NCI-H1694 (cell line): ENCODE measurements at places on chromosomes 7 and 10.

GRCh38 chr7:50480797-50481196, 30.6 kb upstream of the FIGNL1 start:
- no peak for DNase-seq

DNA sequence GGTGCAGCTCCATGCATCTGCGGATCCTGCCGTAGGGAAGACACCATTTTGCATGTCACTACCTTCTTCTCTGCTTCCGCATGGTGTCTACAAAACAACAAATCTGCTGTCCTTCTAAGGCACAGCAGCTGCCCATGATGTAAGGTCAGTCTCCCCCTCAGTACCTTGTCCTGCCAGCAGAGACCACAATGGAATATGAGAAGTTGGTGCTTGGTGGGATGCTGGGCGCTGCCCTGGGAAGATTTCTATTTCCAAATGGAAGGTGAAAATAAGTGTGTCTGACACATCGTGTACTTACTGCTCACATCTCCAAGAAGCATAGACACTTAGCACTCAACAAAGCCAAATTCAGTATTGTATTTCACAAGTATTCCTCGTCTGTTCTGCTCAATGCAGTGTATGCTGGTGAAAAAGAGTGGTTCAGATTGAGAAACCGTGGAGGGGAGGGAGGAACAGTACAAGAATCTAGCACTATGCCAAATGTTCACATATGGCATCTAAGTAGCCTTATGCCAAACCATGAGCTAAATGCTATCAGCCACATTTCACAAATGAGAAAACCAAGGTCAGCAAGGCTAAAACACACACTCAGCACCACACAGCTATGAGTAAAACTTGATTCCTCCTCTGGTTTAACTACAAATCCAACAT, 95.0 kb downstream of the GRB10 start:
- peak; percentile 66 for DNase-seq

DNA sequence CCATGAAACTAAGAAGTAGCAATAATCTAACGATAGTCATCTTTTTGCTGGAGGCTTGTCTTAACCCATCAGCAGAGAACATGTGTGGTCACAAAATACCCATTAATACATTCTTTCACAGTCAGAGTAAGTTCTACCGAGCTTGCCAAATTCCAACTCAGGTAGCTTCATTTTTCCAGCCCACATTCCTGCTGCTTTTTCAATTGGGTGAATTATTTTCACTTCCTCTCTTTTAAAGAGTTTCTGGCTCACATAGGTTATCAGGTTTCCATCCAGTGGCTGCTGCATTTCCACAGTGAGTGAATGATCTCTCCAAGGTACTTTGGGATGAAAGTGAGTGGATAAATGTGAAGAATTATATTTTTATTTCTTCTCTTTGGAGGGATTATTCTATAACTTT, 233.1 kb downstream of the SEMA3E start:
- no peak for DNase-seq

DNA sequence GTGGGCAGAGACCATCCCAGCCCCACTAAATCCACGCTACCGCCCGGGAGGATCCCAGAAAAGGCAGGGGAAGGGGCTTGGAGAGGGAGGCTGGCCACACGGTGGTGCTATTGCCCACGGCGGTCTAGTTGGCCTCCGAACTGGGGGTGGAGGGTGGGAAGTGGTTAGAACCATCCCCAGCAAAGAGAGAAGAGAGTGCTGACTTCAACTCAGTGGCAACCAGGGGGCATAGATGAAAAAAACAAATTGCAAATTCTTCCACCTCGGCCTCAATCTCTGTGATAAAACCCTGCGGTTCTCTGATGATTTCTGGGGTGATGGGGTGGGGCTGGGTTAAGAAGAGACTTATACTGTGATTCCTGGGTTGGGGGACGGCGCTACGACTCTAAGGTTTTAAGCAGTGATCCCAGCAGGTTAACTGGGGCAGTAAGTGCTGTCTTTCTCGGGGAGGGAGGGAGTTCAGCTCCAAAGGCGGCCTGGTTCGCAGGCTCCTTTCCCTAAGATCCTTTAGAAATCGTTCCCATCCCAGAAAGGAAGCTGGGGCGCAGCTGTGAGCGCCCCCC, 154.5 kb upstream of the LYZL2 start:
- DNase-seq, result peak; percentile 71

GRCh38 chr7:87140271-87140748, 11.9 kb upstream of the DMTF1 start:
- no peak for DNase-seq

DNA sequence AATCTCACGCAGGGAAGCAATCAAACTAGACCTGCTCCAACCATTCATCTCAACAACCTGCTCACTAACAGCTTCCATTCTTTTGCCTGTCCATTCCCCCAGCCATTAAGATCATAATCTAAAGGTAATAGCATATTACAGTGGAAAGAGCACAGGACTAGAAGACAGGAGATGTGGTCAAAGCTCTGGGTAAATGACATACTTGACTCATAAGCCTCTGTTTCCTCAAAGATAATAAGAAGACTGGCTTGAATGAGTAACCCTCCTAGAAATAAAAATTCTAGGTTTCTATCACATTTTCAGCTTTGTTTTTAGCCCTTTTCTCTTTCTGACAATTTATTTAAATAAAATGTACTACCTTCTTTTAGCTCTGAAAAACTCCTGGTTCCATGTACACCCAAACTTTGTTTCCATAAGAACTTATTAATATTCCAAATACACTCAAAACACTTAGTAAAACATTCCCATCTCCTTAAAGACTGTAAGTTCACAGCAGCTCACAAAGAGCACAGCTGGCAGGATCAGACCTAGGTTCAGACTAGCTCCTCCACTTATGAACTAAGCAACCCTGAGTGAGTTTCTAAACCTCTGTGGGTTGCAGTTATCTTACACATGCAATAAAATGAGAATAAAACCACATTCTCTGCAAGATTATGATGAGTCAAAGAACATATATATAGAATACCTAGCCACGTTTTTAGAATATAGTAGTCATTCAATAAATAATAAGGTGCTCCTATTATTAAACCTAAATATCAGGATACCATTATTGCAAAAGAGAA, 11.6 kb downstream of the FAM204A start:
- no peak for DNase-seq

- DNase-seq, result no peak
Measured at GRCh38 chr10:53093878-53094277, 321.3 kb upstream of the MBL2 start.

- DNase-seq, result no peak
Measured at GRCh38 chr7:94577357-94577756, 67.7 kb downstream of the CASD1 start.

GRCh38 chr10:95513008-95513589, 48.1 kb downstream of the SORBS1 start:
- DNase-seq, result no peak

DNA sequence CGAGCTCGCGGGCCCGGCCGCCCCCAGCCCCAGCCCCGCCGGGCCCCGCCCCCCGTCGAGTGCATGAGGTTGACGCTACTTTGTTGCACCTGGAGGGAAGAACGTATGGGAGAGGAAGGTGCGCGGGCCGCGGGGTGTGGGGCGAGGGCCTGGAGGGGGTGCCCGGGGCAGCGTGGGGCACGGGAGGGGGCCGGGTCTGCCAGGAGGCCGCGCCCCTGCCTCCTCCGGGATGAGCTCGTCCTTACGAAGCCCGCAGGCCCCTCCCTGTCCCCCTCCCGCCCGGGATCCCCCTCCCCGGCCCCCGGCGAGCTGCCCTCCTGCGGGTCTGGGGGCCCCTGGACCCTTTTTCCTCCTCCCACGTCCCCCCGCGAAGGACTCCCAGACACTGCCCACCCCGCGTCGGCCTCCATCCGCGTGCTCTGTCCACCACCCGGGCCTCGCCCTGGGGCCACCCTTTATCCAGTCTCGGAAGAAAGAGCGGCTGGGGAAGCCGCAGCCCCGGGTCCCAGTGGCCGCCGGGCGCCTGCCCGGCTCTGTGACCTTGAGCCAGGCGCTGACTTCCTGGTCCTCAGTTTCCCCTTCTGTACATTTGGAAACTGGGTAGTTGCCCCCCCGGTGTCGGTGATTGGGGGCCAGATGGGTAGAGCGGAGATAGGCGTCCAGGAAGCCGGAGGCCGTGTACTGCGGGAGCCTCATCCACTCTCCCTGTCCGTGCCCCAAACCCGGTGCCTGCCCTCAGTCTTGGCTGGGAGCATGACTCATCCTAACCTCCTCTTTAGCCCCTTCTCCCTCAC, 521 bp downstream of the LIMK1 start:
- DNase-seq, result no peak

DNA sequence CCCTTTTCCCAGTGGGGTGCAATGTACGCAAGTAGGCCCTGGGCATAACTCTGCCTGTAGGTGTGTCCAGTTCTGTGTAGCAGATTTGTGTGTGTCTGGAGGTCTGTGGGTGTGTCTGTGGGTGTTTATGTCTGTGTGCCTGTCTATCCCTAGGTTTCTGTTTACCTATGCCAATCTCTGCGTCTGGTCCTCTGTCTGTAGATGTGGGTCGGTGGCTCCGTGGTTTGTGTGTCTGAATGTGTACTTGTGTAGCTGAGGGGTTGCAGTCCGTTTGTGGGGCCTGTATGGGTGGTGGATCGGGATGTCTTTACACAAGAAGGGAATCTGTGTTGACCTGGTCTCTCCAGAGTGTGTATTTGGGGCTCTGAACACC, 932 bp downstream of the NYAP1 start:
- no peak for DNase-seq
